ENCODE measurements at places on chromosomes 2 and 18.

DNA sequence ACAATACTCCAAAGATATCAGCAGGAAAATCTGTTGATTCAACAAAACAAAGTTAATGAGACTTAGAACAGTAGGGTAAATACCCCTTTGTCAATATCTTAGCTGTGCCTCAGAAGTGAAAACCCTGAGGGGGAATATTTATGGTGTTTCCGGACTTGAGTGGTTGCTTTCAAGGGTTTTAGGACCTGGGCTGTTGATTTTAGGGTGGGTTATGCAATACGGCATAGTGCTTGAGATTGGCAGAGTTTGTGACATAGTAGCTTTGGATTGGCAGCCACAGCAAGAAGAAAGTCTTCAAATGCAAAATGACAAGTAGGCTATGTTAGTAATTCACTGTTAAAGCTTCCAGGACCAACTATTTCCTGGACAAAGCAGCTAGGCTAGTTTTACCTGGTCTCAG, 826.3 kb upstream of the CDH2 start:
- no peak for DNase-seq

- DNase-seq, result no peak
These were observed 247.9 kb upstream of the NT5C1B start for GRCh38 chr2:18837240-18837639.

DNA sequence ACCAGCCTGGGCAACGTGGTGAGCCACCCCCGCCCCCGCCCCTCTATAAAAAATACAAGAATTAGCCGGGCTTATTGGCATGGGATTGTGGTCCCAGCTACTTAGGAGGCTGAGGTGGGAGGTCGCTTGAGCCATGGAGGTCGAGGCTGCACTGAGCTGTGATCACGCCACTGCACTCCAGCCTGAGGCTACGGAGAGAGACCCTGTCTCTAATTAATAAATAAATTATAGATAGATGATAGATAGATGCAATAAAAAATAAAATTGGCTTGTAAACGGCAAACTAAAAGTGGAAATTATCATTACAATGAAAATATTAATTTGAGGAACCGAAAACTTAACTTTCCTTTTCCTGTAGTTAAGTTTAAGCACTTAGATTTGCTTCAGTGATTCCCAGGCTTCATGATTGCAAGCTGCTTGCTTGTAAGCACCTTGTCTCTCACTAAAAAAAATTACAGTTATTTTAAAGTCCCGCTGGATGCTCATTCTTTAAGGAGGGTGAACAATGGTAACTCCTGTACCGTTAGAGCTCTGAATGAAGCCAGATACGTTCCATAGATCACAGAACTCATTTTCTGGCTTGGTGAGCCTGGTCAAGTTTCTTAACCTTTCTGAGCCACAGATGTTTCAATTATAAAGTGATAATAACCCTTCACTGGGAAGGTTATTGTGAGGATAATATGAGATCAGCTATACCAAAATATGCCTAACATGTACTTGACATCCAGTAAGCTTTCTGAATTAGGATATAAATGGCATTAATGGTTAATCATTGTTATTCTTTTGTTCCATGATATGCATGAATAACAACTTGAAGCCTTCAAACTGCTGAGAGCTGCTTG, 9.3 kb upstream of the NARS1 start:
- DNase-seq, result no peak

DNA sequence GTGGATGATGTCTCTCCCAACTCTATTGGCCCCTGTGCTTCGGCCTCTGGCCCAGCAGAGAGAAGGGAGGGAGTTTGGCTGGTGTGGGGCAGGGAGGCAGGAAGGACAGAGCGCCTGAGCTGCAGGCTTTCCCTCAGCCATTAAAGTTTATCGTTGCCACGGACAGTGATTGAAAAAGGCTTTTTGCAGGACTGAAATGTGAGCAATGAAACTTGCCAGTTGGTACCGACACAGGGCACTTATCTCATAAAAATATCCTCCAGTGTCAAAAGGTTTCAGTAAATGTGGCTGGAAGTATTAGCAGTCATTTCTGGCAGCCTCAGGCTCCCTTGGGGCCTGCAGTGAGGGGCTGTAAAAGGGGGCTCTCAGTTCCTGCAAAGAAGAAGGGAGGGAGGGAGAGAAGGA, 169.2 kb downstream of the GLI2 start:
- no peak for DNase-seq

- no peak for DNase-seq
These were observed 115.5 kb downstream of the COL6A3 start for GRCh38 chr2:237298151-237299118.

DNA sequence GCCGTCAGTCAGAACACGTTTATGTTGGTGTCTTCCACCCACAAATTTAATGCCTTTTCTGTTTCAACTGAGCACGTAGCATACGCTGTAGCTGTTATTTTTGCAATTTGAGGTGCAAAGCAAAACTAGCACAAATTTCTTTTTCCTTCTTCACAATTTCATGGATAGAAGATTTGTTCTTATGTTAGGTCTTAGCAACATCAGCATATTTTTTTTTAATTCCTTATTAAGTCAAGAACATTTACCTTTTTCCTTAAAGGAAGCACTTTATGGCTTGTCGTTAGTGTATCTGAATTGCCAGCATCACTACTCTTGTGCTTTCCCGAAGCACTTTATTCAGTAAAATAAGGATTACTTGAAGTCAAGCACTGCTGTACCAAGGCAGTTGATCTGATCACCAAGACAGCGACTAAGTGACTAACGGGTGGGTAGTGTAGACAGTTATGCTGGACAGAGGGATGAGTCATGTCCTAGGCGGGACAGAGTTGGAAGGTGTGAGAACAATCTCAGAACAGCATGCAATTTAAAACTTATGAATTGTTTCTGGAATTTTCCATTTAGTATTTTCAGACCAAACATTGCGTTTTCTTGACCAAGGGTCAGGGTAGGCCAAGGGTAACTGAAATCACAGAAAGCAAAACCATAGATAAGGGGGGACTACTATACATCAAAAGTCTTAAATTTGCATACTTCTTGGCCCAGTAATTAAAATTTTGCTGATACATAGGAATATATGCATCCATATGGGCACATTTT, 13.3 kb downstream of the BABAM2 start:
- no peak for DNase-seq

- no peak for DNase-seq
These were observed 136.8 kb upstream of the OTOS start for GRCh38 chr2:240277073-240277806.

DNA sequence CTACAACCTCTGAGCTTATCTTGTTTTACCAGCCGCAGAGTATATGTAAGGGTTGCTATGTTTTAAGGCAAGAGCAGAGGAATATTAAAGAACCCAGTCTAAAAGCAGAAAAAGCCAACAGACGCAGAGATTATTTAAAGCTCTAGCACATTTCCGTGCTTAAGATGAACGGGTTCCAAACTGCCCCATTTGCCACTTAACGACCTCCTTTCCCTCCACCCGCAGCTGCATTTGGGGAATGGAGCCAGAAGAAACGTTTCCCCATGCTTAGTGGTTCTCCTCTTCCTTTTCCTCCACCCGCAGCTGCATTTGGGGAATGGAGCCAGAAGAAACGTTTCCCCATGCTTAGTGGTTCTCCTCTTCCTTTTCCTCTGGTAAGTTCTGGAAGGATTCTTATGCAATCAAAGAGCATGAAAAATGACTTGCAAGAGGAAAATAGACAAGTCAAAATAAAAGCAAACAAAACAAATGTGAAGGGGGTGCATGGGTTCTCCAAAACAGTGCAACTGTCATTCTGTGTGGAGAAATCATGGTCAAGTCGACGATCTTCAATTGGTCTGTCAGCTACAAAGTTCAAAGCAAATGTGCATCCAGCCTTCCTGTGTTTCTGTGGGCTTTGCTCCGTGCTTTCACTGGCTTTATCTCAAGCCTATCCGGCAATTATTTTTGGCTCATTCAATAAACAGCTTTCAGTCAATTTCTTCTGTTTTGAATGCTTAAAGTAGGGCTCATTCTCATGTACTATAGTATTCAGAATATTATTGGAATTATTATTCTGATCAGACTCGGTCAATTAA, 57.8 kb downstream of the DIPK1C start:
- no peak for DNase-seq

DNA sequence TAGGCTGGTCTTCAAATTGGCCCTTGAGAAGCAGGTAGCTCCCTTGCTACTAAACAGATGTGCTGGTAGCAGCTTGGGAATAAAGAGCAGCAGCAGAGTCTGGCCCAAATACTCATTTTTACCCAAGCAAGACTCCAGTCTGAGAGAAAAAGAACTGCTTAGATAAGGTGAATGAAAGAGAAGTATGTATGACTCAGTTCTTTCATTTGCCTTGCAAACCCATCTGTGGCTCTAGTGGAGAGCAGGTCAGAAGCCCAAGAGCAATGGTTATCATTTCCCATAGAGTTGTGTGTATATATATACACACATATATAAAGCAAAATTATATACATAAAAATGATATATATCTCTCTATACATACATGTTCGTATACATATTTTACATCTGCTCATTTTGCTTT, 80.3 kb downstream of the CAMKMT start:
- no peak for DNase-seq

- no peak for DNase-seq
These were observed 124.8 kb upstream of the NYAP2 start for GRCh38 chr2:225274751-225275150.

GRCh38 chr2:147086715-147087114, 758.1 kb upstream of the ACVR2A start:
- no peak for DNase-seq

GRCh38 chr2:96163415-96163767, 18.2 kb upstream of the DUSP2 start:
- no peak for DNase-seq

DNA sequence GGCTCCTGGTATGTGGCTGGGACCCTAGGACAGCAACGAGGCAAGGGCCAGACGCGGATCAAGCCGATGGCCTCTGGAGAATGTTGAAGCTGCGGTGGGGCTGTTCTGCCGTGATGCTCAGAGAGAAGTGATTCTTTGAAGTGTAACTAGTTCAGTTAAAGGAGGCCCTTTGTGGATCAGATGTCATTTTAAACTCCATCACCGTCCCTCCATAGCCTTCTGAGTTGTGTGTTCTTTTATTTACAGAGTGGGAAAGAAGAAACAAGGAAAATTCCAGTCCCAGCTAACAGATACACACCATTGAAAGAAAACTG, 403 bp downstream of the PNO1 start:
- no peak for DNase-seq

DNA sequence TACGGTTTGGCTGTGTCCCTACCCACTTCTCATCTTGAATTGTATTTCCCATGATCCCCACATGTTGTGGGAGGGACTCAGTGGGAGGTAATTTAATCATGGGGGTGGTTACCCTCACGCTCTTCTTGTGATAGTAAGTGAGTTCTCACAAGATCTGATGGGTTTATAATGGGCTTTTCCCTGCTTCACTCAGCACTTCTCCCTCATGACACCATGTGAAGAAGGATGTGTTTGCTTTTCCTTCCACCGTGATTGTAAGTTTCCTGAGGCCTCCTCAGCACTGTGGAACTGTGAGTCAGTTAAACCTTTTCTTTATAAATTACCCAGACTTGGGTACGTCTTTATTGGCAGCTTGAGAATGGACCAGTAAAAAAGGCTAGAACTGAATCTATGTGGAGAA, 750.0 kb upstream of the ID2 start:
- DNase-seq, result no peak

- DNase-seq, result peak; percentile 76
These were observed at the start of gene EPC2 for GRCh38 chr2:148643998-148644882. TSS of gene EPC2 (plus strand) at chr2:148644751. CDS start at chr2:148645018, 267 bp downstream.

DNA sequence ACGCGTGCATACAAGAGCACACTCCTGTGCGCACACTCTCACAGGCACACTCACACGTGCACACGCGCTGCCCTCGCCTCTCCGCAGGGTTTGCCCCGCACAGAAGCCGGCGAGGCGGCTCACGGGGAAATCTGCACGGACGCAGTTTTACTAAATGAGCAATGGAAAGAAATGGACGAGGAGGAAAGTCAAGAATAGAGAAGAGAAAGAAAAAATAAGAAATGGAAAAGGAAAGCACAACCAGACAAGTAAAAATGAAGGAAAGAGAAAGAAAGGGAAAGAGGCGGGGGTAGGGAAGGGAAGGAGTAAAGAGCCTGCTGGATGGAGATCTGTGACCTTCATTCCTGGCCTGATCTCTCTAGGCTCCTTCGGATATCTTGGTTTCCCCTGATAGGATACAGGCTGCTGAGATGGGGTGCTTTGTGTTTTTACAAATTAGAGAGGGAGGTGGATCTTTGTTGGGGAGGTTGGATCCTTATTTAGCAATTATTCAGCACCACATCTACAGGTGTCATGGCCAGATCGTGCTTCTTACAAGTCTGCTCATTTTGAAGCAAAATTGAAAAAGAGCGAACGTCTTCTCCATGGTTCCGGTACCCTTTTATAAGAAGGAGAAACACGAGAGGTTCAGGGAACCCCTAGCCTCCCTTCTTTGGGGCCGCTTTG, 693 bp upstream of the LRP2 start:
- DNase-seq, result no peak

- no peak for DNase-seq
These were observed 118.0 kb downstream of the DTNA start for GRCh38 chr18:34828093-34828492.

GRCh38 chr2:20579866-20580265, 71.0 kb downstream of the HS1BP3 start:
- DNase-seq, result no peak
